ENCODE measurements at places on chromosomes 12 and 14.
A peak's percentile ranks its signal among the peaks of the same experiment; 100 is the strongest.

- DNase-seq, result no peak
Measured at GRCh38 chr12:96220902-96221301, 26.7 kb downstream of the ELK3 start.

DNA sequence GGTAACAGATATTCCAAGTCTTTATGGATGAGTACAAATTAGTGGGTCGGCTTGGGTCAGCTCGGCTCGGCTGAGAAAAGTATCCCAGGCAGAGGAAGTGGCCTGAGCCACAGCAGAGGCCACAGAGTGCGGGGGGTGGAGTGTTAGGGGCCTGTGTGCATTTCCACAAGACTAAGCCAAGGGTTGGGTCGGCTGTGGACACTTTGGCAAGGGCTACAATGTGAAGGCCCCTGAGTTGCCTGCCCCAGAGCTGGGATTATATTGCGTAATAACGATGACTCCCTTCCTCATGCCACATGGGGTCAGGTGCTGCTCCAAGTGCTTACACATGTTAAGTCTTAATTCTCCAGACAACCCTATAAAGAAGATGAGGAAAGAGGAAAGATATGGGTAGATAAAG, 11.4 kb downstream of the EVL start:
- peak; percentile 44 for DNase-seq

DNA sequence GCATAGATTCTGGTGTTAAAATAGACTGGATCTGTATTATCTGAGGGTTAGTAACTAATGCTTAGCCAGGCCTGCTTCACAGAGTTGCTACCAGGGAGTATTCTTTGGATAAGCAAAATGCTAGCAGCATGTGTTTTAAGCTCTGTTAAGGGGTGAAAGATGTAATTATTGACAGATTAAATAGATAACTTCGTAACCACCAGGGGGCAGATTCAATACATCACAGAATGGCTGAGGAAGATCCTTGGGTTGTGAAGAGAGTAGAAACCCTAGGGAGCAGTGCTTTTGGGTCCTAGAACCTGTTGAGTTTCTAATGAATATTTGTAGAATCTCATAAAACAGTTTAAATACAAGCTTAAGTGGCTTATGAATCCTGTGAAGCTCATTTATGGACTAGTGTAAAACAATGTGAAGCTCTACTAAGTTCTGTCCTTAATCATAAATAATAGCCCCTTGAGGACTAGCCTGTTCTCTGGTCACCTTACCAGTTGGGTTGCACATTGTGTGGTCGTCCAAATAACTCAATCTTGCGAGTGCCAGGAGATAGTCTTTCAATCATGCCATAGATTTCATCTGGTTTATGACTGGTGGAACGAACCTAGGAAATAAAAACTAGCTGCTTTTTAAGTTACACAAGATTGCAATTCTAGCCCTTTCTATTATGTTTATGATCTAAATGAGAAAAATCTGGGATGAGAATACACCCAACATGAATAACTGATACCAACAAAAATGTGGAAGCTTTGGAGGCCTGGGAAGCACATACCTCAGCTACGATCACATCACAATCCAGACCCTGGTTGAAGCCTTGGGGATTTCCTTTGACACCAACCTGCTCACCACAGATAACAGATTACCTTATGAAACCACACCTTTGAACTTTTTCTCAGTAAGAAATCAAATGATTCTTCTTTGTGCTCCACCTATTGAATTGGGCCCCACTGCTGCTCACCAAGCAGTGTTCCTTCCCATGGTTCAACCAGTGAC, 12.3 kb downstream of the METTL3 start:
- no peak for DNase-seq

DNA sequence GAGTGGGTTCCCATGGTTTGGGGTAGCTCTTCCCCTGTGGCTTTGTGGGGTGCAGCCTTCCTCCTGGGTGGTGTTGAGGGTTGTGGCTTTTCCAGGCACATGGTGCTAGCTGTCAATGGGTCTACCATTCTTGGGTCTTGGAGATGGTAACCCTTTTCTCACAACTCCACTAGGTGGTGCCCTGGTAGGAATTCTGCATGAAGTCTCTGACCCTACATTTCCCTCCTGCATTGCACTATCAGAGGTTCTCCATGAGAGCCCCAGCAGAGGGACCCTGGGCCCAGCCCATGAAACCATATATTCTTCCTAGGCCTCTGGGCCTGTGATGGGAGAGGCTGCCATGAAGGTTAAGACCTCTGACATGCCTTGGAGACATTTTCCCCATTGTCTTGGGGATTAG, 1093.3 kb downstream of the SLC16A7 start:
- no peak for DNase-seq

- no peak for DNase-seq
Measured at GRCh38 chr12:15584366-15585041, 204.7 kb downstream of the EPS8 start.

DNA sequence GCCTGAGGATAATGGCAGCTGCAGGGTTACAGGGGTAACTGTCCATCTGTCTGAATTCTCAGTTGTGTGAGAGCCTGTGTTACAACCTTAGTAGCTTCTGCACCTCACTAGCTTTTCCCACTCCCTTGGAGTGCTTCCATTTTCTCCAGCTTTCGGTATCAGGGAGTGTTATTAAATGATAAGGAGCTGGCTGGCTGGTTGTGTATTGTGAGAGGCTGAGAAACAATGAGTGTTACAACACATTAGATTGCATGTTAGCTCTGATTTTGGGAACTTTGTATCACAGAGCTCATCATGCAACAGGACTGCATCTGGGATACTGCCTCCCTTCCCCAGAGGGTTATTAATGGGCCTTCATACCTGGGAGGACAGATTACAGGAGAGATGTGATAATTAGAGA, 723.7 kb downstream of the DIO2 start:
- no peak for DNase-seq

- no peak for DNase-seq
Measured at GRCh38 chr12:105425254-105426174, 95.0 kb downstream of the C12orf75 start.

DNA sequence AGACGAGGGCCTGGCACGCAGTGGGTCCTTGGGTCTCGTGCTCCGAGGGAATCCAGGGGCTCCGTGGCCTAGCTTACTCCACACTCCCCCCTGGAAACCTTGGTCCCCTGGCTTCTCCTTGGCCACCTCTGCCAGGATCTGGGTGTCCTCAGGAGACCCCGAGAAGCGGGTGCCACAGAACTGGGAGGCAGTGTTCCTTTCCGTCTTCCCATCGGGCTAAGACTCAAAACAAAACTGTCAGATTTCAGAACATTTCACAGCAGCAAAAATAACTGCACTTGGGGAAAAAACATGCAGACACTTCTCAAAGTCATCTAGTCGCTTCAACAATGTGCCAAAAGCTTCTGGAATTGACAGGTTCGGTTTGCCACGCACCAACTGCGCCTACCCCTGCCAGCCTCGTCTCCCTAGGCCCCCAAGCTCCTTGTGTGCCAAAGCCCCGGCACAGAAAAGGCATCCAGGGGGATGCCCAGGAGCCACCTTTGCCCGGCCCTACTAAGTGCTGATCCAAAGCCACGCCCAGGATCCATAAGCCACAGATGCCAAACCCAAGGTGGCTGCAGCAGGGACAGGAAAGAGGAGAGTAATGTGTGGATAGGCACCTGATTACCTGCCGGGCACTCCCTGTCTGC, 58.4 kb upstream of the DIO3 start:
- DNase-seq, result no peak

- DNase-seq, result no peak
Measured at GRCh38 chr12:24993793-24994192, 44.9 kb upstream of the BCAT1 start.

DNA sequence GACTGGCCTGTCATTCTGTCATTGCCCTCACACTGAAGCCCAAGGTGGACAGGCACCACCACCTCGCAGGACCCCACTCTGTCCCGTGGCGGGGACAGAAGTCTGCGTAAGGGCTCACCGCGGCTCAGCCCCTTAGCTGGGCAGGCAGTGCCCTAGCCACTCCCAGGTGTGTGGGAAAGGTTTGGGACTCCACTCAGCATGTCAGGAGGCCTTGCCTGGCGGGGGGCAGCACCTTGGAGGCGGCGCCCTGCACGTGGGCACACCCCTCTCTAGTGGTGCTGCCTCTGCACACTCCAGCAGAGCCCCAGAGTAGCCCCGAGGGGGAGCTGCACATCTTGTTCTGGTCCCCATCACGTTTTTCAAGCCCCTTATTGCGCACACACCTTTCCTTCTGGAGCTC, 35.6 kb downstream of the FIGNL2 start:
- no peak for DNase-seq

GRCh38 chr14:54503486-54503885, 6.2 kb upstream of the CGRRF1 start:
- DNase-seq, result no peak

DNA sequence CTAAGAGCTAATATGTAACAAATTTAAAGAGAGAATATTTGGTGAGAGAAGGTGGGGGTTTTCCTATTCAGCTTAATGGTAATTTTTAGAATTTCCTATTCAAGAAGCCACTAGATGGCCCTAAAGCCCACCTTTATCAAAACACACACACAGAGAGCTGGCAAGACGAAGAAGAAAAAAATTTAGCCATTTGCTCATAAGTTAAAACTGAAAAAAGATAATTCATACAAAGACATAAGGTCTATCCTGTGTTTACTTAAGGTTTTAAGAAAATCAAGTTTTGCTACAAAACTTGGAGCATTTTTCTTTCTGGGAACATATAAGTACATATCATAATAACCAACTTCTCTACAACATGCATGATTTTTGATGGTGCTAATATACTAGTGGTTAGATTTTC, 46.8 kb upstream of the PCED1B start:
- peak; percentile 42 for DNase-seq

- no peak for DNase-seq
Measured at GRCh38 chr12:45732250-45732649, 2.7 kb downstream of the ARID2 start.

Measured in fibroblast of skin of left quadriceps (primary cell).